ENCODE measurements at places on chromosomes 2 and 18.

GRCh38 chr2:18540872-18541271 is 19.6 kb downstream of the RDH14 start:
- DNase-seq, result no peak

DNA sequence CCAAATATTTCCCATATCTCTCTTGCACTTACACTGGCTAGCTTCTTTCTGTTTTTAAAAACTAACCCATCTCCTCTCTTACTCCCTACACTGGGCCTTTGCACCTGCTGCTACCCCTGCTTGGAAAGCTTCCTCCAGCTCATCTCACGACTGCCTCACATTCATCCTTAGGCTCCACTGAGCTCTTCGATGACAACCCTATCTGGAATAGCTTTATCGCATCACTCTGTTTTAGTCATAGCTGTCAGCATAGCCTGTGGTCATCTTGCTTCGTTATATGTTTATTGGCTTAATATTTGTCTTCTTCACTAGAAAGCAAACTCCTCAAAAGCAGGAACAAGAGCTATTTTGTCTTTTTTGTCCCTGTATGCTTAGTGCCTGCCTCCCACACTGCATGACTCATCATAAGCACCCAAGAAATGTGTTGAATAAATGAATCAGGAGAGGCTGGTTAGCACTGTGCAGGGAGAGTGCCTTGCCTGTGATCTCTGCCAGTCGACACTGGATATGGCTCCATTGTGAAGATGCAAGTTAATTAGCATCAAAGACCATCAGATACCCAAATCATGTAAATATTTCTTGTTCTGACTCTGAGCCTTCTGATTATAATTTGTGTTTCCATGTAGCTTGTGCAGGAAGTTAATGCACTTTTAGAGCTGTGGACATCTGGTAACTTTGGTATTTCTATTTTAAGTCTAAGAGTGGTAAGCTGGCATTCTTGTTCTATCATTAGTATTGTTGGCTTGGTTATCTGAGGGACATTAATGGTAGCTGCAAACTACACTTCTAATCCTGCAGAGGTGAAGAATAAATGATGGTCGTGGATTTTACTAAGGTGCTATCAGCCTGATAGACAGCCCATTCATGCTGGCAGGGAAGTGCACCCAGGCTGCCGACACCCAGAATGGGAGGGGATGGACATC is 10.3 kb upstream of the DYTN start:
- DNase-seq, result no peak

GRCh38 chr2:239904496-239904895 is 120.6 kb downstream of the NDUFA10 start:
- DNase-seq, result no peak

- no peak for DNase-seq
These were observed 18.8 kb downstream of the RAB31 start for GRCh38 chr18:9726936-9727335.

DNA sequence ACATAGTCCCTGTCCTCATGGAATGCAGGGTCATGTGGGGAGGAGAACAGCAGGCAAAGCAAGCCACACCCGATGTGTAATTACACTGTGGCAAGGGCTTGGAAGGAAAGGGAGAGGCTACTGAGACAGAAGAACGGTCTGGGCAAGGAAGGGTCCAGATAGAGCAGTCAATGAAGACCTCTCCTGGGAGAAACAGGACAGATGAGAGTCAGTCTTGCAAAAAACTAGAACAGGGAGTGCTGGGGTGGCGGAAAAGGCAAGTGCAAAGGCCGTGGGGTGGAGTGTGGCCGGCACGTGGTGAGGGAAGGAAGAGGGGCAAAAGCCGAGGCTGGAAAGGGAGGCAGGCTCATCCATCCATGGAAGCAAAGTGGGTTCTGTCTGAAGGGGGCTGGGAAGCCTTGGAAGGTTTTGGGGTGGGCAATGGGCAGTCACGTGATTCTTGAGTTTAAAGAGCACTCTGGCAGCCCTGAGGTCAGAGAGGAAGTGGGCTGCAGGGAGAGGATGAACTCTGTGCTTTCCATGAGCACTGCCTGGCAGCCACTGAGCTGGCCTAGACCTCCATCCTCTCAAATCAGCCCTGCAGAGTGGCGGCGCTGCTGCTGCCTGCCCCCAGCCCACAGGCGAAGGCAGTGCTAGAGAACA is 182.2 kb downstream of the INHBB start:
- no peak for DNase-seq

Measured in erythroblast (primary cell).